ENCODE measurements at places on chromosomes 7 and 10.

GRCh38 chr10:90930971-90931871 lies 10.3 kb upstream of the ANKRD1 start:
- no peak for DNase-seq

GRCh38 chr7:121271916-121272315 lies 56.9 kb upstream of the WNT16 start:
- no peak for DNase-seq

DNA sequence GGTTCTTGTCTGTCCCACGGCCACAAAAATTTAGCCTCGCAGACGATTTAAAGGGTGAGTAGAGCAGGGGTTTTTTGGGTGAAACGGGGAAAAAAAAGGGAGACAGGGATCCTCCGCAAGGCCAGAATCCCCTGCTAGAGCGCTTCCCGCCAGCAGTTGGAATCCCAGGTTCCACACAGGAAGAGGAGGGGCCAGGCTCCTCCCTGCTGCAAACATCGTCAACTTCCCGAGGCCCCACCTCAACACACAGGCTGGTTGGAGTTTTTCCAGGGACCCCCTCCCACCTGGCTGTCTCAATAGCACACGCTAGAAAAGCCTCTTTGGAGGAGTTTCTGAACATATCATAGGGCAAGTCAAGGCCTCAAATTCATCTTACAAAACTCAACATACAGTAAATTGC lies 112.7 kb downstream of the MTERF1 start:
- DNase-seq: no peak

- no peak for DNase-seq
Observed at GRCh38 chr7:104267701-104268368, 60.0 kb upstream of the ORC5 start.

DNA sequence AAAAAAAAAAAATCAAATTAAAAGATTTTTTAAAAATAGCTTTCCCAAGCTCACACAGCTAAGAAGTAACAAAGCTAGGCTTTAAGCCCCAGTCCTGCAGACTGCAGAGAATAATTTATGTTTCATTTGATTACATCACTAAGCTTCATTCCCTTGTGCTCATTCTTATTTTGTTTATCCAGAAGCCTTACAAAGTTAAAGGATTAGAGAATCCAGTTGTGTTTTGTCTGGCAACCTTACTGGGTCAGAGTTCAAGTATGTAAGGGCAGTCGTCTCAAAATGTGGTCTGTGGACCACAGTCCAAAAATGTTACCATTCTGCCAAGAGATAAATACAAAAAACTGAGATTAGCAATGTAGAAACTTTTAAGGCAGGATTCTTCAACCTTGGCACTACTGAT lies 32.1 kb upstream of the EZH2 start:
- DNase-seq: no peak

DNA sequence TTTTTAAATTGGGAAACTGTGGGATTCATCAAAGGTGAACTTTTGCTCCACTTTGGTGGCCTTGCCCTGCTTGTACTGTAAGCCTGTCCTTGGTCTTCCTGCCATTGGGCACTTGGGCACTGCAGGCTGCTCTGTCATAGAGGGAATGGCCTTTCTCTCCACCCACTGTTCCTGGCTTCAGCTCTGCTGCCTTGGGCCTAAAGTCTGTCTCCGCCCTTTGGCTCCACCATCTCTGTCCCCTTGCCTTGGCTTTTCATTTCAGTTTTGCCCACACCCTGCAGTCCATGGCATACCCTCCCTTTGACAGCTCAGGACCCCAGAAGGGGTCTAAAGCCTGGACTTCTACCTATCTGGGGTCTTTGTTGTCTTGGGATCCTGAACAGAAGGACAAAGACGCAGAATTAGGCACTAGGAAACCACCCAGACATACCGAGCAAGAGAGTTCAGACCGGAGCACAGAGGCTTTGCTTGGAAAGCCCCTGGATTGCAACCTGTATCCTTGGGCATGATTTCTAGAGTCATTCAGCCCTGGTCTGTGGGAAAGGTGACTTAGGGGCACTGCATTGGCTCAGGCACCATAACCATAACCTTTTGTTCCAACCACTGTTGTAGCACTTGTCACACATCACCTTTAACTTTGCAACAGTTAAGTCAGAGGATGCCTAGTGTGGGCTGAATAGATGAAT lies 5.2 kb upstream of the ARHGAP22 start:
- DNase-seq: no peak

GRCh38 chr7:78770422-78771410 lies 682.8 kb downstream of the MAGI2 start:
- DNase-seq: no peak

DNA sequence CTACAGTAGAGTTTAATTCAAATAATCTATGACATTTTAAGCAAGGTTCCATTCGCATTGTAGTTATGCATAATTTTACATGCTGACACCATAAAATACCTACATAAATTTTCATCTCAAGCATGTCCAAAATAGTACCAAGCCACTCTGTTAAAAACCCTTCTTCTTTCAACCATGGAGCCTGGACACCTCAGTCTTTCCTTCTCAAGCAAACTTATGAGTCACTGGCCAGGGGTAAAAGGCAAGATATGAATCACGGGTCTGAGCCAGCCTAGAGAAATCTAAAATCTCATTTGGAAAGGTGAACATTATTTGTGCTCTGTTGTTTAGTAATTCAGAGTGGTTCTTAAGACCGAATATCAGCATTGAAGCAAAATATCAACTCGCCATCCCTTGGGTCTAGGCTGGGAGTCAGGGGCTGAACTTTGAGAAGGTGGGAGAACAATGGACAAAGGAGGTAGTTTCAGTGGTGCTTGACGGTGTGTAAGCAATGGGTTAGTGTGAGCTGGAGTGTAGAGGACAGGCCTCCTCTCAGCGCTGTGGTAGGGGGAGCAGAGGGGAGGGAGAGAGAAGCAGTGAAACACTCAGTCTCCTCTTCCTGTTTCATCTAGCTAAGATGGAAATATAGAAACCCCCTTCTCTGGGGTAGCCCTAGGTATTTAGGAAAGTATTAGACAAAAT lies 19.1 kb upstream of the GPAM start:
- DNase-seq: no peak

DNA sequence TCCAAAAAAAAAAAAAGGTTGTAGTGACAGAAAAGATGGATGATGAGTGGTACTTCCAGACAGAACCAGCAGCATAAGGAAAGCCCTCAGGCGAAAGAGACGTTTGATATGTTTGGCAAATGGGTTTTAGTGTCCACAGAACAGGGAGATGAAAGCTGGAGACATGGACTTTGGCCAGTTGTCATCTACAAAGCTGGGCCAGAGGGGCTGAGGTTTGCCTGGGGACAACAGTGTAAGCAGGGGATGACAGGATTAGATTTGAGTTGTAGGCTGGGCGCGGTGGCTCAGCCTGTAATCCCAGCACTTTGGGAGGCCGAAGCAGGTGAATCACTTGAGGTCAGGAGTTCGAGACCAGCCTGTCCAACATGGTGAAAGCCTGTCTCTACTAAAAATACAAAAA lies 47.8 kb upstream of the ELN start:
- no peak for DNase-seq

- no peak for DNase-seq
Observed at GRCh38 chr7:76051840-76052239, 3.9 kb downstream of the MDH2 start.

DNA sequence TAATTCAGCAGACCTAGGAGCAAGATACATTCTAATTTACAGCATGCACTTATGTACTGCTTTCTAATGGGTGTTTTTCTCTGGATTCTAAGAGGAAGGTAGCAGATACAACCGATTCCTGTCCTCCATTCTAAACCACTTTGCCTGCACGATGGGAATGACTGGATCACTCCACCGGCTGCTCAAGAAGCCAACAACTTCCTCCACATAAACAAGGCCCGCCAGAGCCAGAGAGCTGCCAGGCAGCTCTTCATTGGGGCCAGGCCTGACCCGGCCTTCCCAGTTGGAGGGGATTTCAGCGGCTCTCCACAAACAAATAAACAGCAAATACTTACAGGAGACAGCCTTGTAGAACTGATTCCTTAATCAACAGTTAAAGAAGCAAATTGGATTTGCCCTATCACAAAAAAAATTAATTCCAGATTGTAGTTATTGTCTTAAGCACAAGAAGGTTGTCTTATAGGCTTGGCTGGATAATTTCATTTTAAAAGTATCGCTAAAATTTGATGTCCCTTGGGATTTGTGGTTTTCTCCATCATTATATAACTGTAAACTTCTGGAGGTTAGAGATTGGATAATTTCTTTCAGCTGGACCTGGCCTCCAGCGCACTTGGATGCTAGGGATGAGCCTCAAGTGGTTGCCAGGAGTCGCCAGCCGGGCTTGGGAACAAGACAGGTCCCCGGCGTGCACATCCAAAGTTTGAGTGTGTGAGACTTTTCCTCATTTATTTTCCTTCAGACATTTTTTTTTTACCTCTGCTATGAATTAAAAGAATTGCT lies 20.9 kb downstream of the EBF3 start:
- no peak for DNase-seq

GRCh38 chr10:84452003-84452402 lies 123.6 kb downstream of the CCSER2 start:
- no peak for DNase-seq

DNA sequence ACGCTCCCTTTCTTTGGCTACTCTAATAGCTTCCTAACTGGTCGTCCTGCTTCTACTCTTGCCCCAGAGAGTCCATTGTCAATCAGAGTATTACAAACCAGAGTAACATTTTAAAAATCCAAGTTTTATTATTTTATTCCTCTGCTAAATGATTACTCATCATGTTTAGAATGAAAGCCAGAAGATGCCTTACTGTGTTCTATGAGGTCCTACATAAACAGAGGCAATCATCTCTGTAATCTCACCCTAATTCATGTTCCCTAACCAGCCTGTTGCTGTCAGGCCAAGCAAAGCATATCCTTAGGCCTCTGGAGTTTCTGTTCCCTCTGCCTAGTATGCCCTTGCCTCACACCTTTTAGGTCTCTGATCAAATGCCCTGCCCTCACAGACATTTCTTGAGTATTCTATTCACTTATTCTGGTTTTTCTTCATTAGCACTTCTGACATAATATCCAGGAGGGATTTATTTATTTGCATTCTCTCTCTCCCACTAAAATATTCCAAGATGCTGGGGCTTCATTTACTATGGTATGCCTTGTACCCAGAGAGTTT lies 497.5 kb downstream of the PHTF2 start:
- no peak for DNase-seq

DNA sequence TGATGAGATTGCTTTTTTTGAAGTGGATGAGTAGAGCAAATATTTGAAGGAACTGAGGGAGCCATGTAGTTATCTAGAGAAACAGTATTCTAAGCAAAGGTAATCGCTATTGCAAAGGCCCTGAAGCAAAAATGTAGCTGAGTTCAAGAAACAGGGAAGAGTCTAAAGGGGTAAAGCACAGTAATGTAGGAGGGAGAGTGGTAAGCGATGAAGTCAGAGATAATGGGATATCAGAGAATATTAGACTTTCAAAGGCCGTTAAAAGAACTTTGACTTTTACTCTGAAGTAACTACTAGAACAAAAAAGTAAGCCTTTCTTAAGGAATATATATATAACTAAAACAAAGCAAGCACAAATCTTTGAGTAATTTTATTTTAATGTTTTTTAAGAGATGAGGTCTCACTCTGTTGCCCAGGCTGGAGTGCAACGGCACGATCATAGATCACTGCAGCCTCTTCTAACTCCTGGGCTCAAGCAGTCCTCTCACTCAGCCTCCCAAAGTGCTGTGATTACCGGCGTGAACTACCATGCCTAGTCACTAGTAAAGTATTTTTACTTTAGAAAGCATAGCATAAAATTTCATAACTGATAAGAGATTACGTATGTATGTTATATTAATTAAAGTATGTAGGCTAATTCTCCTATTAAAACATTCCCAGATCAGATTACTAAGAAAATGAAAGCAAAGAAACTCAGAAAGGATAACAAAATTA lies 61.7 kb upstream of the OIT3 start:
- DNase-seq: no peak

GRCh38 chr10:43569681-43570080 lies 4.7 kb downstream of the ZNF239 start:
- no peak for DNase-seq

DNA sequence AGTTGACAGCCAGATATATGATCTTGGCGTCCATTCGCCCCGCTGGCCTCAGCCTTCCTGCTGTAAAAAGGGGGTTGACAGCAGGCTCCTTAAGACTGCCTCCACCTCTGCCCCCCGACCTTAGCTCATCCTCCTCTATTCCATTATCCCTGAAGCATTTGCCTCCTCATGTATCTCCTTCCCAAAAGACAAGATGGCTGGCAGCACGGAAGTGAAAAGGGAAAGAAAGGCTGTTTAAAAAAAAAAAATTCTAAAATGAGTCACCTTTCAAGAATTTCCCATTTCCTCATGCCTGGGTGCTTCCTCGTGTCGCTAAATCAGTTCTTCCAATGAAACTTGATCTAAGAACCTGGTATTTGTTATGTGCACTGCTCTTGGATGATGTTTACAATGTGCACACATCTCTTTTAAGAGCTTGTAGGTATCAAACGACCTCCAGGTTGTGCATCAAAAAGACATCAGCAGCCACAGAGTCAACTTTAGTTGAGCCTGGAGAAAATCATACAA lies 1.7 kb downstream of the SCRN1 start:
- no peak for DNase-seq

Measured in activated gamma-delta T cell (primary cell).